ENCODE measurements at places on chromosomes 12 and 14.

- DNase-seq = peak; percentile 26
Observed at GRCh38 chr14:65304963-65305362, 107.6 kb upstream of the FUT8 start.

- DNase-seq = no peak
Observed at GRCh38 chr12:46965880-46966279, 113.5 kb upstream of the PCED1B start.

DNA sequence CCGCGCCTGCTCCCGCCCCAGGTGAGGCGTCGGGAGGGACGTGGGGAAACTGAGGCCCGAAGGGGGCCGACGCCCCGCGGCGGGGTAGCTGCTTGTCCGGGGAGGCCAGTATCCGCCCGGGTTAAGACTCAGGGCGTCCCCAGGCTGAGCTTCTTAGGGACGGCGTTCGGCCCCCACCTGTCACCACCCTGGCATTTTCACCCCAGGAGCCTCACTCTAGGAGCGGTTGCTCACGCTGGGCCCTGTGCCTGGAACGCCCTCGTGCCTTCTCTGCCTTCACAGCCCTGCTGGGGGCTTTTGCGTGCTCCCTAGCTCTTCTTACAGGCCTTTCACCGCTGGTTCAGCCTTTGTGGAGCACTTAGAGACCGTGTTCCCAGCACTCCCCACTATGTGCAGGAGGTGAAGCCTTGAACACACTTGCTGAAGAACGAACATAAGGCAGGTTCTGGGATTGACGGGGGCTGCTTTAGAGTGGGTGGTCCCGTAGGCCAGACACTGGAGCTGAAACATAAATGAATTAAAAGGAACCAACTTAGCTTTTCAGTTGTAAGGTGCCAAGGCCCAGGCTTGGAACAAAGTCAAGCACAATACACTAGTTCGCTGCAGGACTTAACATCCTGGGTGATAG, 601 bp downstream of the ZNF839 start:
- DNase-seq = peak; percentile 49

GRCh38 chr14:70685474-70686197, 43.9 kb downstream of the TTC9 start:
- no peak for DNase-seq

DNA sequence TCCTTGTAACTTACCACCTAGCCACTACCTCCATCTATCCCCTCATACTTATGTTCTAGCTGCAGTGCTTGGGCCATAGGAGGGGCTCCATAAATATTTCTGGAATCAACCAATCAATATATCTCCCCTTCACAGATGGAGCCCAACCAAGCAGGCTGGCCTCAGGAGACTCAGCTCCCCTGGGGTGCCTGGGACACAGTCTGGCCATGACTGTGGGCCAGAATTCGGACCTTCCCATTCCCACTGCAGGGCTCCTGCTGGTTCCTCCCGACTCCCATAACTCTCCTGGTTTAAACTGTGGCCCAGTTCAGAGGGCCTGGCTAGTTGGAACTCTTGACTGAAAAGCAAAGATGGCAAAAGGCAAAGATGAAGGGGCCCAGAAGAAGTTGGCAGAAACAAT, 13.0 kb downstream of the TTC7B start:
- no peak for DNase-seq
